Muscle of leg (tissue), 16 donors: ENCODE measurements at places on chromosomes 7 and 10. TPM values are rescaled to one million over a fixed set of nuclear protein-coding genes. Genes with fewer than 3 reads are reported as not detected.

Gene XRCC2
- 3.5 TPM for total RNA-seq

Gene NPS
- total RNA-seq, result not detected

Gene AKR1C4
- total RNA-seq, result not detected

DNA sequence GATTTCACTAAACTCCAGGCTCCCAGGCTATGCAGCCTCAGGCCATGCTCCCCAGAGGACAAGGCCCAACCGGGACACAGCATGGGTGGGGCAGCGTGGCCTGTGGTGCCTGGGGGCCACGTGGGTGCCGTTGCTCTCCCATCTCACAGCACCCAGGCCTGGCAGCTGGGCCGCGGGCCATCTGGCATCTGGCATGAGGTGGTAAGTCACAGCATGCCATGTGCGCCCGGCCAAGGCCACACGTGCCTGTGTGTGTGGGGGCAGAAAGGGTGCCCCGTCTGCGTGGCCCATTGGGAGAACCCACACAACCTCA, 204.1 kb downstream of the EBF3 start:
- no peak for DNase-seq

DNA sequence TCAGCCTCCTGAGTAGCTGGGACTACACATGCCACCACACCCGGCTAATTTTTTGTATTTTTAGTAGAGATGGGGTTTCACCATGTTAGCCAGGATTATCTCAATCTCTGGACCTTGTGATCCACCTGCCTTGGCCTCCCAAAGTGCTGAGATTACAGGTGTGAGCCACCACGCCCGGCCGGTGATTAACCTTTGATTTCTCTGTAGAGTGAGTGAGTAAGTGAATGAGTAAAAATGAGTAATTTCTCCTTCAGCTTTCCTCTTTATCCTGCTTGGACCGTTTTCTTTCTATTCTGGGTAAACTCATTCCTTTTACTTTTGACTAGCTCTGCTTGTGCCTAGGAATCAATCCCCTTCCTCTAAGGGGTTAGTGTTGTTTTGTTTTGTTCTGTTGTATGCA, 36.8 kb downstream of the ST7 start:
- no peak for DNase-seq

- DNase-seq, result no peak
Measured at GRCh38 chr10:97047788-97048187, 138.0 kb downstream of the SLIT1 start.

- peak; percentile 82 for DNase-seq
Measured at GRCh38 chr10:29636178-29636577, 1.4 kb upstream of the SVIL start.

- DNase-seq, result peak; percentile 88
Measured at GRCh38 chr10:94274142-94274787, 88.5 kb downstream of the NOC3L start.
